ENCODE measurements at places on chromosomes 6 and 20.

GRCh38 chr6:92541448-92542060 lies 877.8 kb downstream of the EPHA7 start:
- no peak for DNase-seq

GRCh38 chr6:22550971-22551670 lies 18.2 kb upstream of the HDGFL1 start:
- no peak for DNase-seq

- DNase-seq = no peak
These were observed 12.4 kb upstream of the KIAA0408 start for GRCh38 chr6:127471379-127472255.

GRCh38 chr6:5566718-5567117 lies 305.4 kb downstream of the FARS2 start:
- DNase-seq = no peak

DNA sequence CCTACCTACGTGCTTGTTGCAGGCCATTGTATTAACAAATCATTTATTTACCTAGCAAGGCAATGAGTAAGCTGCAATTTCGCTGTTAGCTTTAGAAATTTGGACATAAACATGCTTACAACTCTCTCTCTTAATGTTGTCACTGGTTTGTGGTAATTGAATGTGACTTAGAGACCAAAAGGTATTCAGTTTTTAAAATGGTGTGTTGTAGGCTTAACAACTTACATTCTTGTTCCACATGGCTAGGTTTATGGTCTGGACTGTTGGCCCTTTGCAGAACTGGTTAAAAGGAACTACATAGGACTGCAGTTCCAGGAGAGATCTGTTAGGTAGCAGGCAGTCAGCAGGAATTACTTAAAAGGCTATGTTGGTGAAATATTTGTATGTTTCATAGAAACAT lies 10.3 kb upstream of the CTAGE9 start:
- no peak for DNase-seq

DNA sequence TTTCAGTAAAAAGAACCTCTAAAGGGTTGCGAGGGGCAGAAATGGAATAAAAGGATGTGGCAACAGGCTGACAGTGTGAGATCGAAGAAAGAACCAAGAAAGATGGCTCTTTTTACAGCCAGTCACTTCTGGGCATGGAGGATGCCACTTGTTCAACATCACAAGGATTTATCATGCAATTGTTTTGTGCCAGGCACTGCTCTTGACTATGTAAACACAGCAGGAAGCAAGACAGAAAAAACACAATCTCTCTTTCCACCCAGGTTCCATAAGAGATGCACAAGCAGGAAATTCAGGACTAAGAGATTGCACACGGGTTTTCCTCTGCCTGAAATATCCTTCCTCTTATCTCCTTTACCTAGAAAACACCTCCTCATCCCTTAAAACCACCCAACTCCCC lies 38.0 kb downstream of the FOXA2 start:
- no peak for DNase-seq

GRCh38 chr6:43616725-43617472 lies 12.2 kb downstream of the GTPBP2 start:
- DNase-seq = no peak

- DNase-seq = no peak
These were observed 16.8 kb downstream of the CASS4 start for GRCh38 chr20:56428881-56429280.

DNA sequence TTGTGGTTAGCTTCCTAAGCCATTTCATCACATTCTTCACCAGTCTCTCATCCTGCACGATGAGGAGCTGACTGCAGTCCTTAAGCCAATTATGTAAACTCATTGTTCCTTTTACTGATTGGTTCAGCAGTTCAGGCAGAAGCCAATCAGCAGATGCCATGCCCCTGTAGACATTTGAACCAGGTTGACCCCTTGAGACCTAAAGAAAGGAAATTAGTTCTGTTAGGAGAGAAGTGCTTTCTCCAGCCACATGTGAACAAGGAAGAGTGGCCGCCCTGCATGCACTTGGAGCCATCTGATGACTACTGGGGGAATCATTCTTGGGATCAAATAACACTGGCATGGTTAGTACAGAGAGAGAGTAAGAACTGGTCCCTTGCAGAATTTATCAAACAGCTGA lies 535.2 kb upstream of the ID4 start:
- DNase-seq = no peak

- no peak for DNase-seq
These were observed 60.8 kb downstream of the NPEPL1 start for GRCh38 chr20:58753267-58753921.

- no peak for DNase-seq
These were observed 81.6 kb upstream of the EZR start for GRCh38 chr6:158900663-158901312.

GRCh38 chr20:17797161-17797560 lies 97.4 kb downstream of the BANF2 start:
- no peak for DNase-seq

DNA sequence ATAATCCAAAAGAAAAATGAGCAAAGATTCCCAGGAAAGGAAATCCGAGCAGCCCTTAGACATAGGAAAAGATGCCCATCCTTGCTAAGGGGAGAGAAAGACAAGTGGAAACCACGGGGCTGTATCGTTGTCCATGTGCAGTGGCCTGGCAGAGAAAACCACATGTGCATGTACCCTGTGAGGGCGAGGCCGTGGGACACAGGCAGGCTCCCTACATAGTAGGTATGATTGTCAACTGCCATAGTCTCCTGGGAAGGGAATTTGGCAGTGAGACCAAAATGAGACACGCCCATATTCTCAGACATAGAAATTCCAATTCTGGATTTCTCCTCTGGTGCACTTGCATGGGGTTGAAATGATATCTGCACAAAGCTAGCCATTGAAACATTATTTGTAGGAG lies 169.7 kb upstream of the SALL4 start:
- DNase-seq = no peak

All from D721Med (cell line).